ENCODE measurements at places on chromosomes 6 and 20.
A peak's percentile ranks its signal among the peaks of the same experiment; 100 is the strongest.

- no peak for DNase-seq
Observed at GRCh38 chr6:12483712-12484111, 193.6 kb downstream of the EDN1 start.

- no peak for DNase-seq
Observed at GRCh38 chr6:156628805-156629204, 148.4 kb upstream of the ARID1B start.

DNA sequence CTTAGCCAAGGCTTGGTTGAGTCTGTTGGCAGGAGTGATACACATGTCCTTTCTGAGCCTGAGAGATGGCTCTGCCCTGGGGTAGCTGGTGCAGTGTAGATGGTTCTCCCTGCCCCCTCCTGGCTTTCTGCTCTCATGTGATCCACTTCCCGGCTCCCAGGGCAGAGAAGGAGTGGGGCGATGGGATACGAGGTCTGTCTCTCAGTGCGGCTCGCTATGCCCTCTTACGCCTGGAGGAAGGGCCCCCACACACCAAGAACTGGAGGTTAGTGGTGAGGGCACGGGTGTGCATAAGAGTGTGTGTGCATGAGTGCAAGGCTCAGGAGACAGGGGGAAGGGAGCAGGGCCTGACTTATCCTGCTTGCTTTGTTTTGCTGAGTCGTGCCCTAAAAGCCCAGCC, 18.8 kb downstream of the SLC12A5 start:
- DNase-seq, result no peak

DNA sequence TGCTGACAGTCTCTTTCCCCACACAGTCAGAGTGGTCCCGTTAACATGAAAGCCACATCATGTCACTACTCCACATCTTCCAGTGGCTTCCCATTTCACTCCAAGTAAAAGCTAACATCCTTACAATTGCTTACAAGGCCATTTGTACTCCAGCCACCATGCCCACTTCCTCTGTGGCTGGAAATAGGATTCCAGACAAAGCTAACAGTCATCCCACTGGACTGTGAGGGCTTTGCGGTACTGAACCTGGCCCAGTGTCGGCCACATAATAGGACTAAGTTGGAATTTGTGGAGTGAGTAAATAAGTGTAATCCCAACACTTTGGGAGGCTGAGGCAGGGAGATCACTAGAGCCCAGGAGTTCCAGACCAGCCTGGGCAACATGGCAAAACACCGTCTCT, 10.9 kb downstream of the CCM2L start:
- DNase-seq, result no peak

GRCh38 chr6:138945354-138945753, 42.7 kb downstream of the REPS1 start:
- no peak for DNase-seq

DNA sequence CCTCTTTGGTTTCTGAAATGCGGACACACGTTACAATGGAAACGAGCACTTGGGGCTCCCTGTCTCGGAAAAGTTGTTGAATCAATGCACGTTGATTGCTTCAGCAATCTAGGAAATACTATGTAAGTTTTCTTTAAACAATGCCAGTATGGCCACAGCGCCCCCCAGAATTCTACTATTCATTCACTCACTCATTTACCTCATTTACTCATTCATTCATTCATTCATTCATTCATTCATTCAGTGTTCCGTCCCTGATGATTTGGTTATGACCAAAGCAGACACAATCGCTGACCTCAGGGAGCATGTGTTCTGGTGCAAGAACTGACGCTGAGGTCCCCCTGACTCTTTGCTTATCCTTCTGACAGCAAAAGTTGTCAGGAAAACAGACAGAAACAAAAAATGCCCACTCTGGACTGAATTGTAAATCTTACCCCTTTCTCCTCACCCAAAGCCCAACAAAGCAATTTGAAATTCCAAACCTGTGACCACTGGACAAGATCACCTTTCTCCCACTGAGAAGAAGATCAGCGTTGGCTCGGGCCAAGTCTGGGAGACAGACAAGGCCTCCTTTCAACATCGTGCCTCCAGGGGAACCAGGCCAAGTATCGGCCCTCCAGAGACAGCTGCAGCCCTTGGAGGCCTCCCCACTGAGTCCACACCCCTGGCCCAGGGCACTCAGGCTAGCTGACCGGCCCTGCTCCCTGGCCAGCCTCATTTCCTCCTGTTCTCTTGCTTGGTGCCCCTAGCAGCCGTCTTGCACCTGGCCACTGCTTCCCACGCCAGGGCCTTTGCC, 15.0 kb upstream of the PMEPA1 start:
- DNase-seq, result no peak

DNA sequence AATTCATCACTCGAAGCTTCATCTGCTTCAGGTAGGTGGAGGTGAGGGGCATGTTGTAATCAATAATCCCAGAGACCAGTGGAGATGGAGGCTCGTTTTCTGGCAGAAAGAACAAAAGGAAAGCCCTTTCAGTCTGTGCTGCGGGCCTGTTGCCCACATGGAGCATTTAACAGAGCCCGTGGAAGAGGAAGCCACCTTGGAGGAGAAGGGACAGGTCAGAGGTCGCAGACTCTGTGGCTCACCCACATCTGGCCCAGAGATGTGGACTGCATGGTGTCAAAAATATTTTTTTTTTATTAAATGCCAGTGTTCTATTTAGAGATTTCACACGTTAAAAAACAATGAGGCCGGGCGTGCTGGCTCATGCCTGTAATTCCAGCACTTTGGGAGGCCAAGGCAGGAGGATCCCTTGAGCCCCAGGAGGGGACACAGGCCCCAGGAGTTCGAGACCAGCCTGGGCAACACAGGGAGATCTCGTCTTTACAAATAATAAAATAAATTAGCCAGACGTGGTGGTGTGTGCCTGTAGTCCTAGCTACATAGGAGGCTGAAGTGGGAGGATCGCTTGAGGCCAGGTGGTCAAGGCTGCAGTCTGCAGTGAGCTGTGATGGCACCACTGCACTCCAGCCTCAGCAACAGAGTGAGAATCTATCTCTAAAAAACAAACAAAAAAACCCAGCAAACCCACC, 73.6 kb downstream of the NOL4L start:
- no peak for DNase-seq

- no peak for DNase-seq
Observed at GRCh38 chr6:143744551-143745165, 66.9 kb downstream of the PHACTR2 start.

- peak; percentile 57 for DNase-seq
Observed at GRCh38 chr6:32854376-32855178, 585 bp downstream of the PSMB9 start.
